ENCODE measurements at places on chromosomes 5 and 9.

DNA sequence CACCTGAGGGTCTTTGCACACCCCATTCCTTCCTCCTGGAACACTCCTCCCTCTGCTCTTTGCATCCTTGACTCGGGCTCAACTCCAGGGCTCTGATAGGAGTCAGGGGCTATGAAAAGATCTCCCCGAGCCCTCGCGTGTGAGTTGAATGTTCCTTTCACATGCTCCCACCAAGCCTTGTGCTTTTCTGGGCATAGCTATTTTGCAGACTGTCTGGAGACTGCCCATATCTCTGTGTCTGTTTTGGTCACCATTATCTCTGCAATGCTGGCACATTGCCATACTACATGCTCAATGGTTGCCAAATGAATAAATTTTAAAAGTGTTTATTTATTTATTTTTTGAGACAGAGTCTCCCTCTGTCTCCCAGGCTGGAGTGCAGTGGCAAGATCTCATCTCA, 56.9 kb upstream of the PLPP1 start:
- no peak for DNase-seq

- DNase-seq = no peak
Observed at GRCh38 chr5:160092514-160092913, 26.7 kb downstream of the PWWP2A start.

- DNase-seq = no peak
Observed at GRCh38 chr5:160432196-160432595, 10.5 kb downstream of the PTTG1 start.

GRCh38 chr9:129623331-129623730, 2.4 kb upstream of the C9orf50 start:
- DNase-seq = peak; percentile 60

DNA sequence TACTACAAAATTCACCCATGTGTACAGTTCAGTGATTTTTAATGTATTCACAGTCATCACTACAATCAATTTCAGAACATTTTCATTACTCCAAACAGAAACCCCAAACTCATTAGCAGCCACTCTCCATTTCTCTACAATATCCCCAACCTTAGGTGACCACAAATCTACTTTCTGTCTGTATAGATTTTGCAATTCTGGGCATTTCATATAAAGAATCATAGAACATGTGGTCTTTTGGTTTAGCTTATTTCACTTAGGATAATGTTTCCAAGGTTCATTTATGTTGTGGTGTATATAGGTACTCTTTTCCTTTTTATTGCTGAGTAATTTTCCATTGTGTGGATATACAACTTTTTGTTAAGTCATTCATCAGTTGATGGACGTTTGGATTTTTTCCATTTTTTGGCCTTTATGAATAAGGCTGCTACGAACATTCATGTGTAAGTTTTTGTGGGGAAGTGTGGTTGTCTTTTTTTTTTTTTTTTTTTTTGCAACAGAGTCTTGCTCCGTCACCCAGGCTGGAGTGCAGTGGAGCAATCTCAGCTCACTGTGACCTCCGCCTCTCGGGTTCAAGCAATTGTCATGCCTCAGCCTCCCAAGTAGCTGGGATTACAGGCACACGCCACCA, 54.5 kb downstream of the DOCK8 start:
- DNase-seq = no peak

DNA sequence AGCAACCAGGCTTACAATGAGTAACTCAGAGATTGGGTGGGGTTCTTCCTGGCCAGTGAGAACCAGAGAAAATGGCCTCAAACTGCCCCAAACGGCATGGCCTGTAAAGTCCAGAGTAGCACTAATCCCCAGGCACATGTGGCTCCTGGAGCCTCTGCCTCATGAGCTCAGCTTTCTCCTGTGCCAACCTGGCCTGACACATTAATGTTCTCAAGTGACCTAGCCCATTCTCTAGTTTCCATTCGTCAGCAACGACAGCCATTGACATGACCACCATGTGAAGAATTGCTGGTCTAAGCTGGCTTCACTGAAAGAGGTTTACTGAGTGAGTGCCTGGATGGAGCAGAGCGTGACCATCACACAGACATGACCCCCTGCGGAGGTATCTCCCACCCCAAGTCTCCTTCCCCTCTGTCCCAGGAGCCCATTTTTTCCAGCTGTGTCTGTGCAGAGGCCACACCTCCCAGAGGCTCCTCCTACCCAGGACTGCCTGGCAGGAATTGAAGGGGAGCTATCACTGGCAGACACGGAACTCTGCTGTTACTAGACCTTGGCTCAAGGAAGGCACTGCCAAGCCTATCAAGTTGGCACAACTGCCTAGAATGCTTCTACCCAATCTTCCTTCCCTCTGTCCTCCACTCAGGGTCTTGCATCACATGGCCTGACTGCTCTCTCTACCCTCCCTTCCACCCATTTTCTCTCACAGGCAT, 59.0 kb upstream of the BOD1 start:
- no peak for DNase-seq

DNA sequence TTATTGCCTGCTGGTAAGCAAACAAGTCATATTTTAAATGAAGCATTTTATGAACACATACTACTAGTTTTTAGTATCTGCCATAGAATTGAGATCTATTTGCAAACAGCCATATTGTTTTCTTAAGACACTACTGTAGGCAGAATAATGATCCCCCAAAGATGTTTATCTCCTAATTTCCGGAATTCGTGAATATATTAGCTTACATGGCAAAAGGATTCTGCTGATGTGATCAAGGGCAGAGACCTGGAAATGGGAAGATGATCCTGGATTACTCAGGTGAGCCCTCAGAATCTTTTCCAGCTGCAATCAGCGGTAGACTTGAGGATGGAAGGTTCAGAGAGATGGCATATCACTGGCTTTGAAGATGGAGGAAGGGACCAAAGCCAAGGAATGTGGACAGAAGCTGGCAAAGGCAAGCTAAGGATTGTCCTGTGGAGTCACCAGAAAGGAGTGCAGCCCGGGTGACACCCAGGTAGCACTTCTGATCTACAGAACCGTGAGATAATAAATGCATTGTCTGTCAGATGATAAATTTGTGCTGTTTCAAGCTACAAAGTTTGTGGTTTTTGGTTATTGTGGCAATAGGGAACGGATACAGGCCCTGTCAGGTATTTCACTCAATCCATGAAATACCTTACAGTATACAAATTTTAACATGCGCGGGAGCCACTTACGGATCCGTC, 1.0 kb upstream of the ERCC6L2 start:
- DNase-seq = peak; percentile 46

DNA sequence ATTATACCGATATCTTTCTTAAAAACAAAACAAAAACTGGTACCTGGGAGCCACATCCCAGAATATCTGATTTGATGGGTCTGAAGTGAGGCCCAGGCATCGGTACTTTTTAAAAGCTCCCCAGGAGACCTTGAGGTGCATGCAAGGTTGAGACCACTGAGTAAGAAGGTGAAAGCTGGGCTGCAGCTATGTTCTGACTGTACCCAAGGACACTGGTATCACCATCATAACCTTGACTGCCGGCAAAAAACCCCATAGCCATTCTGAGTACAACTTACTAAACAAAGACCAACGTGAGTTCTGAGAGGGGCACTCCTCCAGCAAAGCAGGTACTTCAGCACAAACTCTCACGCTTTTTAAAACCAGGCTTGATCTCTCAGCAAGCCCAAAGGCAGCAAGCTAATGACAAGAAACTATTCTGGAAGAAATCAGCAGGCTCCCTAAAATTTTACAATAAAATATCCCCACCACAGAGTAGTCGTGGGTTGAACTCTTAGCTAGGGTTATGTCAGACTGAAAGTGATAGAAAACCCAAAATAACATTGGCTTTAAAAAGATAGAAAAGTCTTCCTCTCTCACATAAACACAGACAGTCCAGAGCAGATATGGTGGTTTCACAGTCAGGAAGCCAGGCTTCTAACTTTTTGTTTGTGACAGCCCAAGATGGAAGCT, 263.9 kb downstream of the SAXO1 start:
- no peak for DNase-seq

DNA sequence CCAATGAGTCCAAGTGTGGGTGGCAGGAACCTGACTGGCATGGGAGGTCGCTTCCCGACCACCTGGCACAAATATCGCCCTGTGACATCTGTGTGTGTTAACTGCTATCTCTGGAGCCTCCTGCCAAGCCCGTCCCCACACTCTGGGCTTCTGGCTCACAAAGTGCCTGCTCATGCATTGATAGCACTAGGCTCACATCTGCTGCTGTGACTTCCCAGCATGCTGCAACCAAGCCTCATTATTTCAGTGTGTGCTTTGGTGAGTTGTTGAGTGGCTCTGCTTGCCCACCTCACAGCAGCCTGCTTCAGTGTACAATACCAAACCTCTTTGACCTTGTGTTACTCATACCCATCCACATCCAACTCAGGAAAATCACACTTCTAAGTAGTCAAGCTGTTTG, 139.8 kb downstream of the APBA1 start:
- no peak for DNase-seq

GRCh38 chr5:118486647-118487225, 501.6 kb downstream of the DTWD2 start:
- DNase-seq = no peak

DNA sequence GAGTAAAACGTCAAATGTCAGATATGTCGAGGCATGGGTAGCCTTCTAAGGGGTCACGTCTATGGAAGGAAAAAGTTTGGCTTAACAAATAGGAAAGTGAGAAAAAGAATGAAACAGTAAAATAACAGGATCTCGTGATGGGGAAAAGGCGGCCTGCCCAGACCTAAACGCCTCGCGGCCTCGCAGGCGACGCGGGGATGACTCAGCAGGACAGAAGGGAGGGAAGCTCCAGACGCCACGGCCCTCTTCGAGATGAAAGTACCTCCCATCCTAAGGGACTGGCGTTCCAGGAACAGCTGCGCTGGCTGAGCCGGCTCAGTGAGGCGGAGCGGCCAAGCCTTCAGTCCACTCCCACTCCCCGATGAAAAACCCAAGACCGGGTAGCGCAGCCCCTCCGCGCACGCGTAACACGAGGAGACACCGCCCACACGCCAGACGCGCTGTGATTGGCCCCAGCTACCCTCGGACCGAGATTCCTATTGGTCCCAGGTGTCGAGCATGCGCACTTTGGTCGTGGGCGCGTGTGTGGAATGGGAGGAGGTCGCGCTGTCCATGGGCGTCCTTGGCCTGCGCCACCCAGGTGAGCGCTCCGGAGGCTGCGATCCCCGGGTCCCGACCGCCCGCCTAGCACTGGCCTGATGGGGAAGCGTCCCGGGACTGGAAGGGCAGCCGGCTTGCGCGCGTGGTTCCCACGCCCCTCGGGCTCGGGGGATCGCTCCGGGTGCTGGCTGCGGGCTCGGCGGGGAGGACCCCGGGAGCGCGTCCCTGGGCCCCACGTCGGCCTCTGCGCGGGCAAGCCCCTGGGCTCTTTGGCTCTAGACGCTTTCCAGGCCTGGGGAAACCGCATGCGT, 588.5 kb downstream of the MTRR start:
- peak; percentile 100 for DNase-seq

DNA sequence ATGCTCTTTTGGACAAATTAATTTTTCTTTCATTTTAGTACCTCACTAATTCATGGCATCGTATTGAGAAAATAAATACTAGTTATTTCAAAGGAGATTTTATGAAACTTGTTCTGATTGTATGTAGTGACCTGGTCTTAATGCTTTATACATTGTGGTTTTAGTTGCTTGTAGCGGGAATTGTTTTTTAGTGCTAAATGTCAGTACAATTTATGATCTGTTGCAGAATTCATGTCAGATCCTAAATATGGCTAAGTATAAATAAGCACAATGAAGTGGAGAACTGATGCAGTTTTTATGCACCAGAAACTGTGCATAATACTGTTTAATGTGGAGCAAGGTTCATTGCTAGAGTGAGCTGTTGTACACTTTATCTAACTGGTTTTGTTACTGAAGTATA, 308.8 kb downstream of the PJA2 start:
- peak; percentile 42 for DNase-seq

DNA sequence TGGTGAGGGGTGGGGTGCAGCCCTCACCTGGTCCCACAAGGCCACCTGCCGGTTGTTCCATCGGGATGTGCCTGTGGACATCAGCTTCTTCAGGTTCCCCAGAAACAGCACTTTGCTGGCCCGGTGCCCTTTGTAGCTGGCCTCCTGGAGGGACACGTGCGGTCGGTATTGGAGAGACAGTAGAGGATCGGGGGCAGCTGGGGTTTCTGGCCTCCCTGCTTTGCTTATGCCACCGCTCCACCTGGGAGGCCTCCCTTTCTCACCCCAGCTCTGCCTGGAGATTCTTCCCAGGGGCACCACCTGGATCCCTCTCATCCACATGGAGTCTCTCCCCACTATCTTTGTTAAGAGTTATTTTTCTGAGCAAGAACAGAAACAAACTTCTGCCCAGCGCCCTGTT, 13.1 kb upstream of the TRIM14 start:
- no peak for DNase-seq

- DNase-seq = peak; percentile 51
Observed at GRCh38 chr9:133148199-133149129, 15.2 kb downstream of the GBGT1 start.

DNA sequence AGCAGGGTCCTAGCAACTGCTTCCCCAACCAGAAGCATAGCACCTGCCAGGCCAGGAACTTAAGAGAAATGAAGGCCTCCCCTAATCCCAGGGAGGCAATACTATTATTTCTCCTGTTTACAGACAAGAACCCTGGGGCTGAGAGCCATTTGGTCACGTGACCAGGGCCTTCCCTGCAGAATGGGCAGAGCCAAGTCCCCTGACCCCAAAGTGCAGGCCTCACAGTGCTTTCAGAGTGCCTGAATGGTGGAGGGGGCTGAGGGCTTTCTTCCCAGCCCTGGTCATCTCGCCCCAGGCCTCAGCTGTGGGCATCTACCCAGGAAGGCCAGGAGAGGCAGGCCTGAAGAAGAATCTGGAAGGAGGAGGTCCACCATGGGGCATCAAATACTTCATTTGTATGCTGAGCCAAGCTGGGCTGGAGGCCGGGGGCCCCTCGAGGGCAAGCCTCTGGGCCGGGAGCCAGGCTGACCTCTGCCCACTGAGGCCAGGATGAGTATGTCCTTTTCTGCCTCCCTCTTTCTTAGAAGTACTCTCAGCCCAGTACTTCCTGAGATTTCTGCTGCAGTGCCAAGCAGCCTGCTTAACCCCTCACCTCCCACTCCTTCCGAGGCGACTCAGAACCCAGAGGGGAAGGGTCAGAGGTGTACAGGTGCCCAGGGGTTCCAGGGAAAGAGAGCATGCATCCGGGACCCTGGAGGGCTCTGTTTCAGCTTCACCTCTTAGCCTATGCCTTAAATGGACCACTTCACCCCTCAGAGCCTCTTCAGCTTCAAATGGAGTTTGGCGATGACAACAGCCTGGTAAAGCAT, 18.9 kb upstream of the DUSP1 start:
- DNase-seq = peak; percentile 56

DNA sequence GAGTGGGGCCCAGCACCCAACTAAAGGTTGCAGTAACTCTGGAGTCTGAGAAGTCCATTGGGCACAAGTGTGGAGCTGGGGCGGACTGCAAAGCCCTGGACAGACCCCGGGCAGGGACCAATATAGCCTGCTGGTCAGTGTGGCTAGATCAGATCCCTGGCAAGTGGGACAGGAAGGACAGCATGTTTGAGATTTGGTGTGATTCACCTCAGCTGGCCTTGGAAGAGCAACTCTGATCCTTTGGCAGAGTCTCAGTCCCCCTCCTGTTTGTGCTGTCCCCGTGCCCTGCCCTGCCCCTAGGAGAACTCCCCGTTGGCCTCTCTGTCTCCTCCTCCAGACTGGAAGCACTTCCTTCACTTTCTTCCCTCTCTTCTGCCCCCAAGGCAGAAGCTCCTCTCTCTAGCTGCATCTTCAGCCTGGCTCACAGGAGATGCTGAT, 255.3 kb downstream of the FSTL4 start:
- DNase-seq = no peak

- no peak for DNase-seq
Observed at GRCh38 chr5:179798771-179799643, 5.2 kb downstream of the LTC4S start.

Data from EH (cell line).